ENCODE measurements at places on chromosomes 2 and 18. TPM values are rescaled to one million over a fixed set of nuclear protein-coding genes. Genes with fewer than 3 reads are reported as not detected.

Gene DIPK1C
- total RNA-seq = 6.3 TPM

Gene IL36RN
- not detected for total RNA-seq

- no peak for DNase-seq
These were observed 12.6 kb downstream of the GPD2 start for GRCh38 chr2:156448766-156449165.

GRCh38 chr2:38485734-38486133, 108.7 kb upstream of the ATL2 start:
- no peak for DNase-seq

GRCh38 chr18:11514267-11514666, 95.1 kb upstream of the SLC35G4 start:
- no peak for DNase-seq

Gene MYO7B
- 0.42 TPM for total RNA-seq

All from left ventricle myocardium superior (tissue), 1 donor.